Posterior cingulate gyrus (tissue), 11 donors: ENCODE measurements at places on chromosomes 7 and 10.

DNA sequence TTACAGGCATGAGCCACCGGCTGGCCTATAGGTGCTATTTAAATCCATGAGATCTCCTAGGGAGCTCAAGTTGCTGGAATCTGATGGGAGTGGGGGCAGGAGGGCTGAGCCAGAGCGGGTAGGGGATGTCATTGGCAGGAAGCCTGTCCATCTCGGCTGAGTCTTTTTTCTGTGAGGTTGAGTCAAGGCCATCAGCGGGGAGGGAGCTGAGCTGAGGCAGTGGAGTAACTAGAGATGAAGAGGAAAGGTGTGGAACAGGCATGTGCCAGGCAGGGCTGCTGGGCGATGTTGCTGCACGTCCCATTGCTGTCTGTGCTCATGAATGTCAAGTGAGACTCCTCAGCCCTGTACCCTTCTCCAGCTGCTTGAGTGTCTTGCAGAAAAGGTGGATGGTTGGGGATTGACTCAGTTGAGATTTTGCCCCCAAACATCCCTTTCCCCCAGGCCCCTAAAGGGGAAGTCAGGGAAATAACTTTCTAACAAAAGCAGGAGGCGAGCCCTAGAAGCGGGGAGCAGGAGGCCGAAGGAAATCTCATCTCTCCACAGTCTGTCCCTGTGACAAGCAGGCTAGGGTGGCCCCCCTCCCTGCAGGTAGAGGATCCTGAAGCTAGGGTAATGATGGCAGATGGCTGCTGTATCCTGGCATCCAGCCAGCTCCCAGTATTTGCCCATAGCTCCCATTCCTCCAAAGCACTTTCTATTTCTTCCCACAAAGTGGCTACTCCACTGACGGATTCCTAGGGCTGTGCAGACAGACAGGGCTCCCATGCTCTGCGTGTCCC is 5.4 kb downstream of the ATP6V1F start:
- no peak for DNase-seq

DNA sequence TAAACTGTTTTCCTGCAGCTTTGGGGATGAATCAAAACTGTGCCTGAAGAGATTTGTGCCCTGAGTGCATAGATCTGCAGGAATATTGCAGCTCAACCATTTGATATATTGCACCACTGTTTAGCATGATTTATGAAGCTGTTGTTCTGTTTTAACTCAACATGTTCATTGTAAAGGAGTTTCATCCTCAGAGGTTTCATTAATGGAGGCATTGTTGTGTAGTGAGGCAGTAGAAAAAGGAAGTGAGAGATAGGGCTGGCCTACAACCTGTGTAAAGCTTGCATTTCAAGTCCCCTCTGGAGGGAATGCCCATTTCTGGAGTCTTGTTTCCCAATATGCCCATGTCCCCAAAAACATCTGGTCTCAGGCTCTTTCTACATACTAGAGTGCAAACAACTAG is 67.5 kb downstream of the DNAJC12 start:
- DNase-seq = no peak

- no peak for DNase-seq
These were observed 46.3 kb downstream of the INSYN2A start for GRCh38 chr10:127150136-127150535.

DNA sequence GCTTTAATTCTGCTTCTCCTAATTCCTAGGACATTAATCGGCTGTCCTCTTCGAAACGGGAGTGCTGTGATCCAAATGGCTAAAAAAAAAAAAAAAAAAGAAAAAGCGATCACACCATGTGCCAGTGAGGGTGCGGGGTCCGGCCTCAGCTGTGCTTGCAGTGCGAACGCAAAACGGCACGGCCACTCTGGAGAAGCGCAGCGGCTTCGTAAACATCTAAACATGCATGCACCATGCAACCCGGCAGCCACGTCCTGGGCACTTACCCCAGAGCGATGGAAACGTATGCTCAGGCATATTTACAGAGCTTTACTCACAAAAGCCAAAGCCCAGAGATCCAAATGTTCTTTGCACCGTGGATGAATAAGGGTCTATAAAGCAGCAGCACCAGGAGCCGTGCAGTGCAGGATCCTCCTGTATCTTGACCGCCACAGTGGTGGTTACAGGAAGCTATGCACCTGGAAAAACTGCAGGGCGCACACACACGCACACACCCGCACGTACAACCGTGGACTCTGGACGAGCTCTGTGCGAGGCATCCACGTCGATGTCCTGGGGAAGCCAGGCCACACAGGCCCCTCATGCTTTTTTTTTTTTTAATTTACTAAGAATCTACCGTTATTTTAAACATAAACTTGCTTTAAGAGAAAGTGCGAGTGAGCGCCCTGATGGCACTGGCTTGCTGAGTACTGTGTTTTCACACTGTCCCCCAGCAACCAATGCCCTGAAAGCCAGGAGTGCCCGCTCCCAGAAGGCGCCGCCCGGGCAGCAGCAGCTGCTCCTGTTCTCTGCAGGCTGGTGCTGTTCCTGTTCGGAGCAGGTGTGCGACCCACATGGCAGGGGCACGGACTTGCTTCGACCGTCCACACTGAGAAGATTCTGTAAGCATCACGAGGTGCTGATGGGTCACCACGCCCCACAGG is 25.0 kb downstream of the GPER1 start:
- no peak for DNase-seq

- DNase-seq = no peak
These were observed 250.9 kb upstream of the MKLN1 start for GRCh38 chr7:131076711-131077181.

DNA sequence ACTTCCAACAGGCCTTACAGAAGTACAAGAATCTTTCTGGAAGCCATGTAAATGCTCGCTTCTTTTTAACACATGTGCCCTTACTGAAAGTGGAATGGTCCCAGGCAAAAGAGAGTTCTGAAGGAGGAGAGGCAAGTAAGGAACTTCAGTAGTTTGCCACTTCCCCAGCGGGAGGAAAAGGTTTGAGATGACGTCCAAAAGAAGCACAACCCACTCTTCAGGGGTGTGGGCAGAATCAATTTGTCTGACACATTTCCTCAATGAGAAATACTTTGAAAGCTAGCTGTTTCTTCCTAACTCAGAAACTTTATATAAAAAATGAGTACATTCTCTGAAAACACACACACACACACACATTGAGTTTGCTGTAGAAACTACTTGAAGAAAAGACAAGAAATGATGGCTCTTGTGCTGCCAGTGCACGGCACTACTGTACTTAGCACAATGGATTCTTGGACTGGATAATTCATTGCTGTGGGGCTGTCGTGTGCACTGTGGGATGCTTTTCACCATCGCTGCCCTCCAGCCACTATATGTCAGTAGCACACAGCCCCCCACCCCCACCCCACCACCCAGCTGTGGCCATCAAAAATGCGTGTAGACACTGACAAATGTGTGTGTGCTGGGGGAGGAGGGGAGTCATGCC is 183.0 kb downstream of the SRPK2 start:
- DNase-seq = no peak

- DNase-seq = no peak
These were observed 102.6 kb downstream of the PARP12 start for GRCh38 chr7:139960157-139960556.

- DNase-seq = no peak
These were observed 71.4 kb upstream of the PRSS58 start for GRCh38 chr7:142329062-142329790.

DNA sequence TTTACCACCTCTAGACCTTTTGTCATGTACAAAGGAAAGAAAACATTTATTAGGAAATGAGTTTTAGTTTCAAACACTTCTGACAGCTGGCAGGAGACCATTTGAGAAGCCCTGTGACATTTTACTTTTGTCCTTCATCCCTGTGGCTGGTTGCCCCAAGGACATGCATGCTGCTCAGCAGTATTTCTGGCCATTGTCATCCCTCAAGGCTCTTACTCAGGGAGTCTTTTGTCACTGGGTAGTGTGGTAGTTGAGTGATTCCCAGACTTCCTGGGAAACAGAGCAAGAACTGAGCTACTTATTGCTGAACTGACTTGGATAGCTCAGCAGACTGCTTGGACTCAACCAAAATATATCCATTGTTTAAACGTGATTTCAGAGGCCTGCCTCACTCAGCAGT is 142.8 kb downstream of the LRRC4 start:
- DNase-seq = no peak

GRCh38 chr10:79084012-79084971 is 15.5 kb downstream of the ZMIZ1 start:
- peak; percentile 70 for DNase-seq

DNA sequence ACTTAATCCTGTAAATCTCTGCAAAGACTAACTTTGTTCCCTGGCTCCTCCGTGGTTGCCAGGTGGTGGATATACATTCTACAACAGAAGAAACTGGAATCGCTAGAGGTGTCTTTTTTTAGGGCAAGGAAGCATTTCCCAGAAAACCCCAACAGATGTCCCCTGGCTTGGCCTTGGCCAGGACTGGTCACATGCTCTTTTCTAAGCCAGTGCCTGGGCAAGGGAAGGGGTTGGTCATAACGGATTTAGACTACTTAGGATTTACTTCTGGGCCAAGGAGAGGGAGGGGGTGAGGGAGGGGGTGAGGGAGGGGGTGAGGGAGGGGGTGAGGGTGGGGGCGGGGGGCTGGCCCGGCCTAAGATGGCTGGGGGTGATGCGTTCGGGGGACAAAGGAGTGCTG is 105.7 kb downstream of the SNX10 start:
- no peak for DNase-seq

- DNase-seq = no peak
These were observed 472.4 kb downstream of the TFEC start for GRCh38 chr7:115558161-115558560.

- DNase-seq = no peak
These were observed 83.4 kb downstream of the PRKAG2 start for GRCh38 chr7:151793531-151793951.

GRCh38 chr7:141133646-141134045 is 59.8 kb downstream of the TMEM178B start:
- DNase-seq = no peak

DNA sequence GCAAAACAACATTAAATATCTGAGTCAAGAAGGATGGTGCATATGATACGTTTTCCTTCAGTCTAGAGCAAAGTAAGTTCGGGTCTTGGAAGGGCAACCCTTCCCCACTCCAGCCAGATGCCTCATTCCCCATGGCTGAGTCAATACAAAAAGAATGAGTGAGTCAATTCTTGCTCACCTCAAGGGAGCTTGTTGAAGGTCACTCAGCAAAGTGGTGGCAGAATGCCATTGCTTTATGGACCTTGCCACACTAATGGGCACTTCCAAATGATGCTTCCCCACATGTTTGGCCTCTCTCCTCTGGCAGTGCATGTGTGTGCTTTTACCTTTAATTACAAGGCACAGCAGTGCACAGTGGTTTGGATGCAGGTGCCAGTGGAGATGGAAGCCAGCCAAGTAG is 296.5 kb downstream of the SORCS3 start:
- no peak for DNase-seq

DNA sequence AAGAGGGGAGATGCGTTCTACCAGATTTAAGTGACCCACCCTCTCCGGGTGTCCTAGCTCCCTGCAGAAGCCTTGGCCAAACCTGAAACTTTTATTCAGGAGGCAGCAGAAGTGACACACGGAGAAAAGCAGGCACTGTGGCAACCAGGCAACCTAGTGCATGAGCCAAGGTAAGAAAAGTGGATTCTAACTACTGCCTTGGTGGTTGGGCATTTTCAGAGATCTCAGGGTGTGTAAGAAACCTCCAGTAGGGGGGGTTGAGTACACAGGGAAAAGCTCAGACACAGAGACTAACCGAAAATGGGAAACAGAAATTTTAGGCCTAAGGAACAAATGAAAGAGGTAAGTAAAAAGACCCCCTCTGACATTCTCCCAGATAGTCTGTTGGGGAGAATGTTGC is 645.7 kb downstream of the ANKRD7 start:
- no peak for DNase-seq

- no peak for DNase-seq
These were observed 80.7 kb downstream of the FZD1 start for GRCh38 chr7:91344911-91345310.

DNA sequence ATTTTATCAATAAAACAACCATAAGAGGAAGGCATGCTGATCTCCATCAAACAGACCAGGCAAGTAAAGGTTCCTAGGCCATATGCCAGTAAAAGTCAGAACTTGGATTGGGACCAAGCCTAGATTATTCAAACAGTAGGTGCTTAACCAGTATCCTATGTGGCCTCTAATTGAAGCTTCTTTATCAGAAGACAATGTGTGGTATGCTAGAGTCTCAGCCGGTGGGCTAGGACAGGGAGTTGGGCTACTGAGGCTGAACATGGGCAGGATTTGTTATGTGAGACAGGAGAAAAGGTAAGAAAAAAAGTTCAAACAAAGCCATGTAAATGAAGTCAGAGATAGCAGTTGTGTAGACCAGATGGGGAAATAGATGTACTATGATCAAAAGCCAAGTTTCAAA is 413.7 kb upstream of the GHITM start:
- DNase-seq = no peak

DNA sequence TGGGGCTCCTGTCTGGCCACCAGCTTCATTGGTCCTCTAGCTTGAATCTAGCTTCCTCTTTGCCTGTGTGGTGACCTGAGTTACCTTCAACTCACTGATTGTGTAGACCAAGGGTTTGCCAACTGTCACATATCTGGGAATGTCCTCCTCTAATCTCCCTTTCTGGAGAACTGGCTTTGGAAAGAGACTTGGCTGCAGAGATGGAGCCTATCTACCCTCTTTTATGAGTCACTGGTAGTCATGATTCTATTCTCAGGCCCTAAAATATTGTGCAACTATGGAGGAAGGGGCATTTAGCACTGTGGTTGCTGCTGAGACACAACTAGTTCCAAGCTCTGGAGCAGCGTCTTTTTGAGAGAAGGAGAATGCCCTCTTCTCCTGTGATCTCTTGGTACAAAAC is 691.3 kb downstream of the KCNMA1 start:
- no peak for DNase-seq

DNA sequence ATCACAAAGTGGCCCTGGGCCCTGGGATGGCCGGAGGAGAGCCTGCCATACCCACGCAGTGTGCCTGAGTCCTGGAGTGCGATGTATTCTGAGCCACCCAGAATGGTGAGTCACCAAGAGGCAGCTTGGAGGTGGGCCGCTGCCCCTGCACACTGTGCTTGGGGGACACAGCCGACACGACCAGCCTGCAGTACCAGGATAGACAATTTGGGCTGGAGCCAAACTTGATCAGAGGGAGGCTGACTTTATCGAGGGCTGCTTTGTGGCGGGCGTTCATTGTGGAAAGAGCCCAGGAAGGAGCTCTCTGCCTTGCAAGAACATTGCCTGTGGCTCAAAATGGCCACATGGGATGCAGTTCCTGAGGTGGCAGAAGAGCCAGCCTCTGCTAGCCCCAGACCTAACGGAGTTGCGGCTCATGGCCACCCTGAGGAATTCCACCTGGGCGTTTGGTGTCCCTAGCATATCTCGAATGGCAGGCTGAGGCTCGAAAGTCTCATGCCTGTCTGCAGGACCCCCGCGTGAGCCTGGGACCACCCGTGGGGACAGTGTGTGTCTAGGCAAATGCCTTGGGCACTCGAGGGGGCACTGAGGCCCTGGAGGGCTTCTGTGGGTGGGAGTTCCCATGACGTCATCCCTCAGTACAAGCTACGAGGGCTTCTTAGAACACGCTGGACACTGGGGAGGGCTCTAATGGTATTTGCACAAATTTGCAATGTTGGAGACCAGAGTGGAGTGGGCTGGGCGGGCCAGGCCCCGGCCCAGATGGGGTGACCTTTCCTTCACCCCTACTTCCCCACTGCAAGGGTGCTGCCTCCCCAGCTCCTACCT is 79.7 kb downstream of the LHPP start:
- no peak for DNase-seq
